ENCODE measurements at places on chromosomes 4 and X. TPM values are rescaled to one million over a fixed set of nuclear protein-coding genes. Genes with fewer than 3 reads are reported as not detected.

Gene PAPSS1
- polyA plus RNA-seq, result 38.9 TPM

Gene ANKRD37
- polyA plus RNA-seq, result 2.1 TPM

Gene TMEM31
- not detected for polyA plus RNA-seq

Gene SATL1
- not detected for polyA plus RNA-seq

Gene WAS
- 0.25 TPM for polyA plus RNA-seq

Gene PRRG3
- polyA plus RNA-seq, result not detected

Gene HPGDS
- not detected for polyA plus RNA-seq

Gene GAGE12E
- polyA plus RNA-seq, result not detected

Gene TECRL
- not detected for polyA plus RNA-seq

Gene USP17L5
- not detected for polyA plus RNA-seq

Gene SSX3
- polyA plus RNA-seq, result not detected

Gene CXCL6
- polyA plus RNA-seq, result 0.86 TPM

GRCh38 chr4:53587135-53587534, 4.2 kb downstream of the LNX1 start:
- no peak for DNase-seq

GRCh38 chrX:134782796-134783195, 124.5 kb upstream of the PLAC1 start:
- no peak for DNase-seq

DNA sequence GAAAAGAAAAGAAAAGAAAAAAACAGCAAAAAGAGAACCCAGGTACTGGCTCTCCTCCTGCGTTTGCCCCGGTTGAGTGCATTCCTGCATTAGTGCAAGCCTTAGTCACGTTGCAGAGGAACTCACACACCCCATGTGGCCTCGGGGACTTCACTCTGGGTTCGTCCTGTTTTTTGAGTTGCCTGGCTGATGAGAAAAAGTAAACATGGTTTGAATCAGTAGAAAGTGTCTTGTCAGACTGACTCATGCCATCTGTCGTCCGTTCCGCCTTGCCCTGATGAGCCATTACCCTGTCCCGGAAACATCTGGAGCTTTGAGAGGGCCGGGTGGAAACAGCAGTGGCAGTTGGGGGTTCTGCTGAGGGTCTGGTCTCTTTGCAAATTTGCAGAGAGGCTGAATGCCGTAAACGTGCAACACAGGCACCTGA, 16.3 kb downstream of the CD99 start:
- peak; percentile 96 for DNase-seq

- DNase-seq, result no peak
Measured at GRCh38 chr4:182854466-182854865, 62.7 kb downstream of the DCTD start.

DNA sequence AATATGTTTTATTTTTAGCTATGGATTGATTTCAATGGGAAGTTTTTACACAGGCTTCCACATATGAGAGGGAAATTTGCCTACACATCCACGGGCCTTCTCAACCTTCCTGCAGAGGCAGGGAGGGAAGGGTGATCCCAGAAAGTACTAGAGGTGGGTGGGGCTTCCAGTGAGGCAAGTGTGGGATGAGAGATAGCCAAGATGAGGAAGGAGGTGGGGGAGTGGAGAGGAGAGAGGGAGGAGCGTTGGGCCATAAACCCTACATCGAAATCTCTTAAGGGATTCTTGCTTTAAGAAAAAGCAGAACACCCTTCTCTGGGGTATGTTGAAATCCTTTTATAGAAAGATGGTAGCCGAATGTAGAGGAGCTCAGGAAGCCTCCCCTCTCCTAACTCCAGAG, 19.0 kb downstream of the NKX6-1 start:
- DNase-seq, result no peak

DNA sequence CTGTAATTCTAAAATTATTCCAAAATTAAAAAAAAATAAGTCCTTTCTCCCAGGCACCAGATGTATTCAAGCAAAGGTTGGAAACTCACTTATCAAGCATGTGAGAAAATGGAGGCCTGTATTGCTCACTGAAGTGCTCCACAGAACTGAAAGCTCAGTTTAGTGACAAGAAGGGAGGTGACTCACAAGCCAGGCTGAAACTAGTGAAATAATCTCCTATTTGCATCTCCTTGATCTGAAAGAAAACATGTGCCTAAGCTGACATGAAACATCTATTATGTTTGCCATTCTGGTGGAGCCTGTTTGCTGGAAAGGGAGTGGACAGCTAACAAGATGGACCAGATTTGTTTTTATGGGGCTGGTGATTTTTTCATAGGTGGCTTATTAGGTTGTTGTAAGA, 54.0 kb upstream of the AMELX start:
- peak; percentile 56 for DNase-seq

DNA sequence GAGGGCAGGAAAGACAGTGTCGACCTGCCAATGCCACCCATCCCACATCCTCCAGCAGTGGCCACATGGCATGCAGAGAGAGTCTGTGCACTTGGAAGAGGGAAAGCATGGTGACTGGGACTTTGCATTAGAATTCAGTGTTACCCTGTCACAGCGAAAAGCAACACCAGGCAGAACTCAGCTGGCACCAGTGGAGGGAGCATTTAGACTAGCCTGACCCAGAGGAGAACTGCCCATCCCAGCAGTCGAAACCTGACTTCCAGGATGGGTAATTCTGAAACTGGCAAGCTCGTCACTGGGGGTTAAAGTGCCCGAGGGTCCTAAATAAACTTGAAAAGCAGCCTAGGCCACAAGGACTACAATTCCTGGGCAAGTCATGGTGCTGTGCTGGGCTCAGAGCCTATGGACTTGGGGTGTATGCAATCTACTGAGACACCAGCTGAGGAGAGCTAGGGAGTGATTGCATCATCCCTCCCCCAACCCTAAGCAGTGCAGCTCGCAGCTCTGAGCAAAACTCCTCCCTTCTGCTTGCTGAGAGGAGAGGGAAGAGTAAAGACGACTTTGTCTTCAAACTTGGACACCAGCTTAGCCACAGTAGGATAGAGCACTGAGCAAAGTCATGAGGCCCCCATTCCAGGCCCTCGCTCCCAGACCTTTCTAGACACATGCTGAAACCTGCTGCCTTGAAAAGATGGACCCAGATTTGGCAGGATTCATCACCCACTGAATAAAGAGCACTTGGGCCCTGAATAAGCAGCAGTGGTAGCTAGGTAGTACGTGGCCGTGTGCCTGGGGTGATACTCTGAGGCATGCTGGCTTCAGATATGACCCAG, 68.8 kb downstream of the DDX60L start:
- no peak for DNase-seq

- no peak for DNase-seq
Measured at GRCh38 chr4:145231906-145232700, 51.7 kb upstream of the OTUD4 start.

DNA sequence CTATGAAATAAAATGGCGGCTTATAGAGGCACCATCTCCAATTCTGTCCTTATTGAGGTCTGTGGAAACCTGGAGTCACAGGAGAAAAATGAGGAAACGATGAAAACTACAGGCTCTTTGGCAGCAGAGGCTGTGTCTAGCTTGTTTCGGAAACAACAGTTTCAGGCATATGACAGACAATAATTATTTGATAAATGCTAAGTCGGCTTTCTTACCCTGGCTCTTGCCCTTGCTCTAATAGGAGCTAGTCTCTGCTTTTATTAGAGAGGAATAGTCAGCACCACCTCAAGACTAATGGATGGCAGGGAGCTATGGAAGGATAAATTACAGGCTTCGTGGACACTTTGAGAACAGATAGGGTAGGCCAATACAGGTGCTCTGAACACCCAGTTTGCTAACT, 24.3 kb downstream of the HADH start:
- no peak for DNase-seq

DNA sequence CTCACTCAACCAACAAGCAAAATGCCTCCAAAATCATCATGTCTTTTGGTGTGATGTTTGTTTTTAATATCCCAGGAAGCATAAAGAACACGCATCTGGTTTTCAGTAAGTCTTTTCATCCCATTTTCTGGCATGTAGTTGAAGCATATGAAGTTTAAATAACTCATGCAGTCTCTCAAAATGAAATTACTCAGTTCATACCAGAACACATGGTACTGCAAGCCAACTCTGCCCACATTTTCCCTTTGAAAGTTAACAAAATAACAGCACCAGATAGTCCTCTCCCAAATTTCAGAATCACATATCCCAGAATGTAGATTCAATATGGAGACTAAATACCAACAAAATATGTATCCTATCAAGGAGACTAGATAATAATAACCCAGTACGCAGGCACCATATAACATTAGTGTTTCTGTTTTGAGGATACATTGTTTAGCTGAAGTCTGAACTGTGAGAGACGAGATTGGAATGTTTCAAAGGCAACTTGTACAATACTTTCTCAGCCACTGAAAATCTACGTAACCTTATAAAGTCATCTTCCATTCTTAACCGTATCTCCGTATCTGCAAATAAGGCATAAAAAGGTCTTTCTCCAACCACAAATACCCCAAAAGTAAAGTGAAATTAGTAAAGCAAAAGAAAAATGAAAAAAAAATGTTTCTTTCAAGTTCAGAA, 23.1 kb downstream of the CORIN start:
- DNase-seq, result no peak

DNA sequence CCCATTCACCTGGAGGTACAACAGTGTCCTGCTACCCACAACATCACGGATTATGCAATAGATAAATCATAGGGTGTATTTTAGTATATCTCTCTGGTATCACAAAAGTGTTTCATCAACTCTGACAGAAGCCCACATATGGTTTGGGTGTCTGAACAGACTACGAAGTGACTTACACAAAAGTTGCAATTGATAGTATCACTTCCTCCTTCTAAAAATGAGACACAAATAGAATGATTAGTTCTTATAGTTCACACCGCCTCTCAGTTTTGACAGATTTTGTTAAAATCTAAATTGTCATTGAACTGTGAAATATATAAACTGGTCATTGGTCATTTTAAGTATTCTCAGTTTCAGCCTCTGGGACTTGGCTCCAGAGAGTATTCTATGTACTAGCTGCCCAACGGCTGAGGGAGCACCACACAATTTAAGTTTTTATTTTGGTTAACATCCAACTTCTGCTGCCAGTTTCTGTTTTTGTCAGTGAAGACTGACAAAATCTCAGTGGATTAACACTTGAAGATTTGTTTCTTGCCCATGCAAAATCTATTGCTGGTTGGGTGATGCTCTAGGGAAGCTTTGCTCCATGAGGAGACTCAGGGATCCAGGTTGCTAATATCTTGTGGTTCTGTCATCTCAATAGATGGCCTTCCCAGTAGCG, 113.8 kb upstream of the PUDP start:
- DNase-seq, result no peak

DNA sequence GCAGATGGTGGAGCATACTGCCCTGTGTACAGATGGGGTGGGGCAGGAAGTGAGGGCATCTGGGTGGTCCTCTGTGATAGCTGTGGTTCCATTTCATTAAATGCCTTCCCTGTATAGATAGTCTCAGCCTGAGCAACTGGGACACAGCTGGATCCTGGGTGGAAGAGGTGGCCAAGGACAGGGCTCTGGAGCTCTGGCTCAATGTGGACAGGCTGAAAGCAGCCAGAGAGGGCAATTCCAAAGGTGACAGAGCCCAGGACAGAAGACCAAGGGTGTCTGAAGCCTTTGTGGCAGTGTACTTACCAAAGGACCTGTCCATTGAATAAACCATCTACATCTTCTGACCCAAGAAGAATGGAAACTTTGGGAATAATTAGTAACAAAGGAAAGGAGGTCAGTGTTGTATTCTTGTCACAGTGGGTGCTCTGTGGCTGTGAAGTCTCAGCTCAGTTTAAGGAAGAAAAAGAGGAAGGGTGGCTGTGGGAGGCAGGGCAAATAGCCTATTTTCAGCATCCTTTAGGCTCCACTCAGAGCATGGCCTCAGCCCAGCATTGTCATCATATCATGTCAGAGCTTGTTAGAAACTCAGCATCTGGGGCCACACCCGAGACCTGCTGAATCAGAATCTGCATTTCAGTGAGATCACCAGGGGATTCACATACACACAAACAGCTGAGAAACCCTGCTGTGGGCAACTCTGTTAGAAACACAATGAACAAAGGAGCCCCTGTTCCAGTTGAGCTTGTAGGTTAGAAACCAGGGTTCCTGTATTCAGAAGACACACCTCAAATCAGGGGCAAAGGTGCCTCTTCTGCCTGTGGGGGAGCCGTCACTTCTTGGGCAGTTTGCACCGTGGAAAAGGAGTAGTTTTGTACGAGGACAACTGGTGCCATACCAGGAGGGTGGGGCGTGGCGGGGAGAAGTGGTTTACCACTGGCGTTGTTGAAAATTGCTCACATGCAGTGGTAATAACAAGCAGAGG, 168.6 kb downstream of the PTTG2 start:
- DNase-seq, result peak; percentile 98

DNA sequence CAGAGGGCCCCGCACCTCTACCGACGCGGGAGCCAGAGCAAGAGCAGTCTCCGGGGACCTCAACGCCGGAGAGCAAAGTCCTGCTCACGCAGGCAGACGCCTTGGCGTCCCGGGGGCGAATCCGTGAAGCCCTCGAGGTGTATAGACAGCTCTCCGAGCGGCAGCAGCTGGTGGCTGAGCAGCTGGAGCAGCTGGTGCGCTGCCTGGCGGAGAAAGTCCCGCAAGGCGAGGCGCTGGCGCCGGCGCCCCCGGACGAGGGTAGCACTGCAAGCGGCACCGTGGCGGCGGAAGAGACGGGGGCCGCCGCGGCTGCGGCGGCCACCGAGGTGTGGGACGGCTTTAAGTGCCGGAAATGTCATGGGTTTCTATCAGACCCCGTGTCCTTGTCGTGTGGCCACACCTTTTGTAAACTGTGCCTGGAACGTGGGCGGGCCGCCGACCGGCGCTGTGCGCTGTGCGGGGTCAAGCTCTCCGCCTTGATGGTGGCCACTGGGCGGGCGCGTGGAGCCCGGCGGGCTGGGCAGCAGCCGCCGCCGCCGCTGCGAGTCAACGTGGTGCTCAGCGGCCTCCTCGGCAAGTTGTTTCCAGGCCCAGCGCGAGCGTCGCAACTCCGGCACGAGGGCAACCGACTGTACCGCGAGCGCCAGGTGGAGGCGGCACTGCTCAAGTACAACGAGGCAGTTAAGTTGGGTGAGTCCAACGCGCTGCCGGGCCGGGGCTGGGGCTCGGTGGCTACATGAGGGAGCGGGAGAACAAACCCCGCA, 672 bp downstream of the LONRF3 start:
- no peak for DNase-seq

- peak; percentile 70 for DNase-seq
Measured at GRCh38 chr4:1329408-1330371, 17.3 kb upstream of the UVSSA start.

GRCh38 chrX:82134378-82134777, 932.5 kb downstream of the SH3BGRL start:
- DNase-seq, result no peak

DNA sequence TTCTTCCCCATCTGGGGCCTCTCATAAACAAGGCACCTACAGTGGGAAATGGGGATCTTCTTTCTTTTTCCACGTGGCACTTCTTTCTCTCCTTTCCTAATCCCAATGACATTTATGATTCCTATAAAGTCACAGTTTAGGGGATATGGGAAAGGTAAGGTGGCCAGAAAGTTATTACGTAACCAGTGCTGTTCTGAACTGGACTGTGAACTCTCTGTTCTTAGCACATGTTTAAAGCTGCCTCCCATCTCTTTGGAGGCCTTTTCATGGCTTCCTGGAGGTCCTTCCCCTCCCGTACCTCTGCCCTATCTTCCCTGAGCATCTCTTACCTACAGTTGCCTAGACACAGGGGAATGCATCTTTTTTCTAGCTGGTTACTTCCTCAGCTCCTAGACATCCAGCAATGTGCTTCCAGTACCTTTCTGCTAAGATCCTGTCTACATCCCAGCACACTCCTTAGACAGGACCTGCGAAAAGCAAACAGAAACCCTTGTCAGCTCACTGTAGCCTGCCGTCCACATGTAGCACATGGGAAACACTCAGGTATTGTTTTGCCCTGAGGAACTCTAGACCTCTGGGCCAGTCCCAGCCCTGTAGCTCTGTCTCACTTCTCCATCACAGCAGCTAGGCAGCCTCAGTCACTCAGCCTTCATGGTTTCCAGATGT, 195.4 kb downstream of the NWD2 start:
- no peak for DNase-seq

GRCh38 chrX:44843753-44844152, at the start of gene DUSP21:
DUSP21 (plus strand) TSS chrX:44844021; CDS start chrX:44844133, 112 bp downstream.
- no peak for DNase-seq
